ENCODE measurements at places on chromosomes 4 and X.

GRCh38 chrX:44101281-44101680 is 128.1 kb upstream of the NDP start:
- DNase-seq: no peak

DNA sequence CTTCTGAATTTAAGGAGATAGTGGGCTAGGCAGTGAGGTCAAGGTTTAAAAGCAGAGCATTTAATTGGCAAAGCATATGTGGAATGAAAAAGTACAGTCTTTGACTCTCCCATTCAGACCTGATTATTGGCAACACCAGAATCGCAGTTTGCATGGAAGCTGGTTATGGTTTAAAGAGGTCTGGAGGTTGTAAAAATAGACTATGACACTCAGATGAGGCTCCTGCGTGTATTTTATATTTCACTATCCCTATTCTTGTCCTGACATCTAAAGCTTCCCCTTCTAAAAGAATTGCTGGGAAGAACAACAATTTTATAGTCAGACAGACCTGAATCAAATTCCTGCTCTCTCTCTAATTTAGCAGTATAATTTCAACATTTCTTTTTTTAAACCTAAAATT is 302.9 kb downstream of the PCDH7 start:
- DNase-seq: no peak

DNA sequence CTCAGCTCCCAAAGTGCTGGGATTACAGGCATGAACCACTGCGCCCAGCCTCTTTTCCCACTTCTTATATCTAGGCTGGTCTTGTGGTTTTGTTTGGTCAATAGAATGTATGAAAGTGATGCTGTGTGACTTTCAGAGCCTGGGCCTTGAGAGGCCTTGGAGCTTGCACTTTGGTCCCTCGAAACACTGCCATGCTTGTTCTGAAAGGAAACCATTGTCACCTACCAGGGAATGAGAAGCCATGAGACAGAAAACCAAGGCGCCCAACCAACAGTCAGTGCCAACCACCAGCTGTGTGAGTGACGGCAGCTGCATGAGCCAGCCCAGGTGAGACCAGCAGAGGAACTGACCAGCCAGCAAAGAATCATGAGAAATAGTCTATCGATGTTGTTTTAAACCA is 57.4 kb downstream of the SCD5 start:
- DNase-seq: no peak

- DNase-seq: no peak
Observed at GRCh38 chr4:94695384-94695783, 62.4 kb upstream of the BMPR1B start.

- no peak for DNase-seq
Observed at GRCh38 chr4:93814722-93815121, 13.8 kb upstream of the ATOH1 start.

GRCh38 chrX:13090027-13090338 is 45.6 kb upstream of the FAM9C start:
- DNase-seq: no peak

- peak; percentile 56 for DNase-seq
Observed at GRCh38 chrX:26918631-26919030, 544.5 kb downstream of the PPP4R3C start.

DNA sequence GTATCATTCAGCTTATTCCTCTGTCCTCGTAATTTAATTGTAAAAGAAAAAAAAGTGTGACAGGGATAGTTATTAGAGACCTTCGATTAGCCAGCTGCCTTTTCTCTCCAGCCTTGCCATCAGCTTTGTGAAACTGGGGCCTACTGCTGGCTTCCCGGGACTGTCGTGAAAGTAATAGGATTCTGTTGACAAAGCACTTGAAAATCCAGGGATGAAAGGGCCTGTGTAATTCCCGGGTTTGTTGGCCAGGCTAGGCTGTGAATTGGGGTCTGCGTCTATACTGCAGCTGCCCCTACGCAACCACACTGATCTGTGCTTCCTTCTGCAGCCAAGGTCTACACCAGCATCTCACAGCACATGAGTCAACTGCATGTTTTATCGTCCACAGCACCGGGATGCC is 120.4 kb upstream of the SCML1 start:
- DNase-seq: peak; percentile 59

GRCh38 chr4:134666640-134667039 is 465.1 kb upstream of the PABPC4L start:
- DNase-seq: no peak

DNA sequence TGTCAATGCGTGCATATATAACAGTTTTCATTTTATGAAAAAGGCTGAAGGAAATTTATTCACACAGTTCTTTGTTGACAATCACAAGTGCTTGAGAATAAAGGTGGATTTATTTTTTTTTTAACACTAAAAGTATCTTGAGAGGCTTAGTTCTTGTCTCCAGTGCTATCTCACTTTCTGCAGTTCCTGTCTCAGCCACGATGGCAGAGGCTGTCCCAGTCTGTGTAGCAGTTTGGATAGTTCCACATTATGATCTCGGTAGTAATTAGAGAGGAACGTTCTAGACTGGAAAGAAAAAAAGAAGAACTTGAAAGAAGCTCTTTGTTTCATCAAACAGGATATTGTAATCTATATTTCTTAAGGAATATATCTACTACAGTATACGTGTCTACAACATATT is 229.0 kb downstream of the UGT8 start:
- no peak for DNase-seq

DNA sequence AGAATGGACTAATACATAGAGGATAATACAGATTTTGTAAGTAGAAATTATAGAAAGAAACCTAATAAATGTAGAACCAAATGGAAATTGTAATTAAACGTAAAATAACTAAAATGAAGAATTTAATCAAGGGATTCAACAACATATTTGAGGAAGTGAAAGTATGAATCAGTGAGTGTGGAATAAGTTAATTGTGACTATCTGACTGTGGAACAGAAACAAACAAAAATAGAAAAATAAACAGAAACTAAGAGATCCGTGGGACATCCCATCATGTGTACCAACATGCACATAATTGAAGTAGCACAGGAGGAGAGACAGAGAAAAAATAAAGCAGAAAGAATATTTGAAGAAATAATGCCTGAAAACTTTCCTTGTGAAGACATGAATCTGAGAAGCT is 208.6 kb upstream of the TACR3 start:
- no peak for DNase-seq

- no peak for DNase-seq
Observed at GRCh38 chr4:4870576-4871241, 11.2 kb downstream of the MSX1 start.

- DNase-seq: no peak
Observed at GRCh38 chr4:184756399-184756798, 22.5 kb upstream of the CENPU start.

GRCh38 chrX:23742174-23742696 is 841 bp downstream of the ACOT9 start:
- DNase-seq: peak; percentile 36
